ENCODE measurements at places on chromosomes 13 and 19.

GRCh38 chr13:75491376-75491775, 9.4 kb upstream of the TBC1D4 start:
- DNase-seq: no peak

GRCh38 chr13:32428581-32429432, 877 bp upstream of the N4BP2L1 start:
- DNase-seq: no peak

DNA sequence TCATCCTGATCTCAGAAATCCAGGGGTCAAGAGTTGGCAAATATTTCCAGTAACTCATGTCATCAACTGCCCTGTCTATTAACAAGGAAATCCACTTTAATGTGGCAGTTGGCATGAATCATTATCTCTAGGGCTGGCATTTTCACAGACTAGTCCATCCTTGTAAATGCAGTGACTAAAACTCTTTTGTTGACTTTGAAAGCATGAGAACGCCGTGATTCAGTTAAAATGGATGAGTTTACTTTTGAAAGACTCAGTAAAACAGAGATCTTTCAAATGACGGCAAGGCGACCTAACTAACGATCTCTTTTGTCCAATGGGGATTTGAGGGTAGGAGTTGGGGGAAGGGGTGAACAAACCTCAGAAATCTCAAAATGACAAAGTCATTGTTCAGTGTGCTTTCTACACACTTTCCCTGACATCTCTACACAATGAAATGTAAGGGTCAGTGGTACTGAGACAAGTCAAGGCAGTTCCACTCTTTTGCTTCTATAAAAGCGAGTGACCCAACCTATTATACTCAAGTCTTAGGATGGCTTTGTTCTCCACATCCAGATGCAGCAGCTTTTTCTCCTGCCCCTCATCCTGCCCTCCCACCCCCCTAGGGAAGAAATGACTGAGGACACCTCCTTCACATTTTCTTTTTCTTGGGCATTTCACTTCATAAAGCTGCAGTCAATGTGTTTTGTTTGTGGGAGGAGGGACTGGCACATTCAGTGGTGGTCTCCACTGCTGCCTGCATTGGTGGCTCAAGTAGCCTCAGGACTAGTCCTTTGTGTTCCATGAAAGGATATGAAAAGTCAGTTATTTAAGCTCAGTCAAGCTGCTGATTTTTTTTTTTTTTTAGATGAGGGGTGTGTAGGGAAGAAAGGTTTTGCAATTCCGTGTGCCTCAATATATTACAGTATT, 200.5 kb downstream of the ABCC4 start:
- DNase-seq: peak; percentile 68

DNA sequence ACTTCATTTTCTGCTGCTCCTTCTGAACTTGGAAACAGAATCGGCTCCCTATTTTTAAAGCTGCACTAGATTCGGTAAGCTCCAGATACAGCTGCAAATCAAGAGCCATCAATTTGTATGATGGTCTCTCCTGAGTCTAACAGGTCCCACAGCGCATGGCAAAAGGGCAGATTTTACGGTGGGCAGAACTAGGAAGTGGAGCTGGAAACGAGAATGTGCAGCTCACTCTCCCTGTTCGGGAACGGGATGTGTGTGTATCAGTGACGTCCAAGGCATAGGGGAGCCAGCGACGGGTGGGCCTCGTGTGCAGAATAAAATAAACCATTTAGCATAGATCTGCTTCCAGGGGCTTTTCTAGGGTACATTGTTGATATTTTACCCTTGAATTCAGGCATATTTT, 74.2 kb downstream of the COL4A1 start:
- DNase-seq: no peak

DNA sequence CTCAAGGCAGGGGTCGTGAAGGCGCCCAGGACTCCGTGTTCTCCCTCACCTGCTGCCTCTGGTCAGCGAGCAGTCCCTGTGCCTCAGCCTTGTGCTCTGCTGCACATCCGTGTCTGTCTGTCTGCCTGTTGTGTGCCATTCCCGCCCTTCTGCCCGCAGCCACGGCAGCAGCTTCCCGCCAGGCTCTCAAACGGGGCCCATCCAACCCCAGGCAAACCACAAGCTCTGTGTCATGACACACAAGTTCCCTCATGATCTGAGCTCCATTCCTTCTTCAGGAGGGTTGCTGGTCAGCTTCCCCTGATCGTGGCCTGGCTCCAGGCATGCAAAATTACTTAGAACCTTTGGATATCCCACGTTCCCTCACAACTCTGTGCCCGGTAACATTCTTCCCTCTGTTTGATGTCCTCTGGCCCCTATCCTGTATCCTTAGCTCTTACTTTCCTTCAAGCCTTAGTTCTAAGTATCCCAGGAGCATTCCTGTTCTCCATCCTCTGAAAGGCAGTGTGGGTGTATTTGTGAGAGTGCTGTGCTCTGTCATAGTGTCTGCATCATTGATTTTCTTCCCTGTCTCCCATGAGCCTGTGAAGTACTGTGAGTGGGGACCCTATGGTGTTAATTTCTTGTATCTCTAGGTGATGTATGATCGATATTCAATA, 3.2 kb downstream of the GPR183 start:
- peak; percentile 79 for DNase-seq

- DNase-seq: no peak
Observed at GRCh38 chr13:60491531-60491930, 94.5 kb downstream of the TDRD3 start.

- DNase-seq: no peak
Observed at GRCh38 chr19:5958074-5958850, 19.7 kb downstream of the RANBP3 start.

DNA sequence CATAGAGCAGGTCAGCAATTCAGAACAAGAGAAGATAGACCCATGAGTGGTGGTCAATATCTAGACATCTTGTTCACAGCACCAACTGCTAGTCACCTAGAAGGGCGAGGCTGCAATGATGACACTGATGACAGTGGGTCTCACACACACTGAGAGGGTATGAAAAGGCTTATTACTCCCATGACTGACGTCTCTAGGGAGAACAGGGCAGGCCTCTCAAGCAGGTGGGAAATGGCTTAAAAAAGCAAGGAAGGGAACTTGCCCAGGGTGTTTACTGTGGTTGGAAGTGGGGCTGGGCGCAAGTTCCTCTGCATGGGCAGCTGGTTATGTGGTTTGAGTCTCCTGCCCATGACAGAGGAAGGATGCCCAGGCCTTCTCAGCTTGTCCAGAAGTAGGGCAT, 33.8 kb downstream of the ZNF44 start:
- DNase-seq: no peak

- peak; percentile 73 for DNase-seq
Observed at GRCh38 chr19:2648528-2648937, 54.0 kb downstream of the GNG7 start.

DNA sequence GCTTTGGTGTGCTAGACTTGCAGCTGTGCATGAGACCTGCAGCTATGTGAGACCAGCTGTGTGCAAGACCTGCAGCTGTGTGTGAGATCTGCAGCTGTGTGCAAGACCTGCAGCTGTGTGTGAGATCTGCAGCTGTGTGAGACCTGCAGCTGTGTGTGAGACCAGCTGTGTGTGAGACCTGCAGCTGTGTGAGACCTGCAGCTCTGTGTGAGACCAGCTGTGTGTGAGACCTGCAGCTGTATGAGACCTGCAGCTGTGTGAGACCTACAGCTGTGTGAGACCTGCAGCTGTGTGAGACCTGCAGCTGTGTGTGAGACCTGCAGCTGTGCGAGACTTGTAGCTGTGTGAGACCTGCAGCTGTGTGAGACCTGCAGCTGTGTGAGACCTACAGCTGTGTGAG, 6.7 kb upstream of the DCUN1D2 start:
- no peak for DNase-seq

GRCh38 chr13:80783926-80784565, 443.1 kb upstream of the SPRY2 start:
- DNase-seq: no peak

DNA sequence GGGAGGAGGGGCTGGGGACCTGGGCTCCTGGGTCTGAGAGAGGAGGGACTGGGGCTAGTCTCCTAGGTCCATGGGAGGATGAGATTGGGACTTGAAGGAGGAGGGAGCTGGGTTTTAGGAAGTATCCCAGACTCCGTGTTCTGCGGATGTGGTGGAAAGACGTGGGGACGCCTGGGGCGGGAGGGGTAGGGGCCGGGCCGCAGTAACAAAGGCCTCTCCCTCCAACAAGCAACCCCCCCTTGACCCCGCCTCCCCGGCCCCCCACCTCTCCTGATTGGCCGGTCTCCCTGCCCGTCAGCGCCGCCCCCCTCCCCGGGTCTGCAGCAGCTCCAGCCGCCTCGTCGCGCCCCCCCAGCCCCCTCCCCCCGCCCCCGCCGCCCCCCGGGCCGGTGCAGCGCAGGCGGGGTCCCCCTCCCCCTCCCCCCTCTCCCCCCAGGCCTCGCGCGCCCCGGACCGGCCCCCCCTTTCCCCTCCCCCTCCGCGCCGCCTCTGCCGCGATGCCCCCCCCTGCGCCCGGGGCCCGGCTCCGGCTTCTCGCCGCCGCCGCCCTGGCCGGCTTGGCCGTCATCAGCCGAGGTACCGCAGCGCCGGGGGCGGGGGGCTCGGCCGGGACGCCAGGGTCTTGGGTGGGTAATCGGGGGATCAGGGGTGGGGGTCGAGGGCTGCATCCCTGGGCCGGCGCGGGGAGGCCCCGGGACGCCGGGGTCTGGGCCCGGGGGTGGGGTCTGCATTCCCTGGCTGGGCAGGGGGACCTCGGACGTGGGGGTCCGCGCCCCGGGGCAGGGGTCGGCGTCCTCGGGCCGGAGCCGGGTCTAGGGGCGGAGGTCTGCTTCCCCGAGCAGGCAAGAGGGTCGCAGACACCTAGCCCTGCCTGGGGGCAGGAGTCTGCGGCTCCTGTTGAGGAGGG, at the start of gene IGLON5:
IGLON5 (plus strand) TSS at position 294 of the 907 bp plus-strand sequence; CDS start at position 498, 204 bp downstream.
- no peak for DNase-seq

GRCh38 chr19:29971002-29971401, 29.0 kb downstream of the URI1 start:
- DNase-seq: no peak

DNA sequence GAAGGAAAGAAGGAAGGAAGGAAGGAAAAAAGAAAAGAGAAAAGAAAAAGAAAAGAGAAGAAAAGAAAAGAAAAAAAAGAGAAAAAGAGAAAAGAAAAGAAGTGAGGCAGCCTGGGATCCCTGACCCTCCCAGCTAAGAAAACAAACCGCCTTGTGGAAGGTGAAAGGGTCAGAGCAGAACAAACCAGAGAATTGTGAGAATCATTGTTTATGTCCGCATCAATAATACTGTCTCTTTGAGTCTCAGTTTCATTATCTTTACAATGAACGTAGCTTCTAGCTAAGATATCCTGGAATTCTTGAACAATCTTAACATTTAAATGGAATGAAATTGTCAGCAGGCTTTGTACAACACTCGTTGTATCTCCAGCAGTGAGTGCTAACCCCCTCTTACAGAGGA, 66.4 kb upstream of the SERP2 start:
- no peak for DNase-seq

DNA sequence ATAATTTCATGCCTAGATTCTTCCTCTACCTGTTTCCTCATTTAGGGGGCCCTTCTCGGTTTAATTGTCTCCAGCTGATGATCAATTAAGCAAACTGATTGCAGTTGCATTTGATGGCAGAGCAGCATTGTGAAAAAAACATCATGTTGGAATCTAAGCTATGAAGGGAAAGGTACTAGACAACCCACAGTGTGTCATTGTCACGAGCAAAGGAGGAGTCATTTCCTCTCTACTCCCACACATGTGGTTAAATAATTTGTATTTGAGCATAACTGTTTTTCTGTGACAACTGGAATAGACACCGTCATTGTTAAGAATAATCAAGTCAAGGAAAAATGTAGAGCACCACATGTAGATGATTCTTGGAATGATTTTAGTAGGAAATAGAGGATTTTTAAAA, 240.3 kb downstream of the DCT start:
- peak; percentile 46 for DNase-seq

DNA sequence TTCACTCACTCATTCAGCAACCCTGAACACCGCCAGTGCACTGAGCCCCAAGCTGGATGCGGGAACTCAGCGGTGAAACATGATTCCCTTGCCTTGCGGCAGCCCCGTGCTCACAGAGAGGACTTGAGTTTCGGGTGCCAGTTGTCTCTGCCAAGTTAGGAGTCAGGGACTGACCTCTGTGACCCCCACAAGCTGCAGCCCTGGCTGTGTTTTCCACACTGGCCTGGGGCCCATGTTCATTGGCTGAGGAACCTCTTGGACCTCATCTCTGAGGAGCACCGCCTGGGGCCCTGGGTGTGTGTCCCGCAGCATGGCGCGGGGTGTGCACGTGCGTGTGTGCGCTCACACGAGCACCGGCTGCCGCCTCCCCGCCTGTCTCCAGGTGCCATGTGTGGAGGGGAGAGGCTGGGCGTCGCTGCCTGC, 31.0 kb downstream of the CAPN12 start:
- DNase-seq: no peak

DNA sequence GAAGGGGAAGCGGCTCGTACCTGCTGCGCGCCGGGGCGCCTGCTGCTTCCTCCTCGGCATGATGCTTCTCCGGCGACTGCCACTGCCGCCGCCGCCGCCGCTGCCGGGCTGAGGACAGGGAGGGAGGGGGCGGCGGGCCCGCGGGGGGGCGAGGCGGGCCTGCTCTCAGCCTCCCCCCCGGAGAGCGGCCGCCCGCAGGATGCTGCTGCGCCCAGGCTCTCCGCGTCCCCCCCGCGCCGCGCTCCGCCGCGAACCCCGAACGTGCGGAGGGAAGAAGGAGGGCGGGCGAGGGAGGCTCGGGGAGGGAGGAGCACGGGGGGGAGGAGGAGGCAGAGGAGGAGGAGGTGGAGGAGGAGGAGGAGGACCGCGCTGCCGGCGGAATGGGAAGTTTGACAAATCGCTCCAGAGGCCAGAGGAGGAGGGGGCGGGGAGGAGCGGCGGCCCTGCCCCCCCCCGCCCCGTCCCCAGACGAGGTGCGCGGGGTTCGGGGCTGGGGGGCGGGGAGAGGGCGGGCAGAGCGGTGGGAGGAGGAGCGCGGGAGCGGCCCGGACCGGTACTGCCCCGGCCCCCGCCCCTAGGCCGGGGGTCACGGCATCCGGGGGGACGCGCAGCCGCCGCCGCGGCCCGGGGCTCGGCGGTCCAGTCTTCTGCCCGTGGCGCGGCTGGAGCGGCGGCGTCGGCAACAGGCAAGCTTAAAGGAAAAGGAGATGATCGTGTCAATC, at the start of gene TSHZ3:
TSHZ3 (minus strand) TSS at position 277 of the 722 bp plus-strand sequence; CDS start at position 60, 217 bp downstream.
- peak; percentile 48 for DNase-seq

GRCh38 chr13:50989476-50989875, 79.9 kb downstream of the RNASEH2B start:
- no peak for DNase-seq

- DNase-seq: no peak
Observed at GRCh38 chr13:94369972-94370436, 109.5 kb downstream of the DCT start.

All from activated CD4-positive, alpha-beta T cell treated with anti-CD3 and anti-CD28 coated beads, Interleukin-2, Interleukin-6, amounts not matched to agents 100 ng/mL and 50 ng/mL, durations not matched to agents 16 hours and 8 hours (primary cell).